ENCODE measurements at places on chromosomes 3 and 15.

GRCh38 chr15:58494567-58494966 lies 62.8 kb downstream of the LIPC start:
- DNase-seq: no peak

- no peak for DNase-seq
Measured at GRCh38 chr3:128560768-128561167, 67.8 kb upstream of the GATA2 start.

- no peak for DNase-seq
Measured at GRCh38 chr15:100049936-100050876, 291.6 kb downstream of the ADAMTS17 start.

DNA sequence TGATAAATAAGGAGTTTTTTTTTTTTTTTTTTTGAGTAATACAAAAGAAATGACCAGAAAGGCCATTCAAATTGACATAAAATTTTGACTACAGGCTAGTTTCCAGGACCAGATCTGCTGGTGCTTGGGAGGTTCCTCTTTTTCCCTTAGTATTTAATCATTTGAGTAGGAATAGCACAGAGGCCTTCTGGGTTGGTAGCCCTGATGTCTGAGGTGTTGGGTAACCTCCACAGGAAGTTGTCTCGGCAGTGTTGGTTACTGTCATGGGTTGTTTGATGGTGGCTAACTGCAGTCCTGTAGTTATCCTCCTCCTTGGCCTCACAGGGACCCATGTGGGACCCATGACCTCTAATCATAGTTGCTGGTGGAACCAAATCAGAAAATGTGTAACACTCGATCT lies 91.1 kb downstream of the USP13 start:
- DNase-seq: no peak

GRCh38 chr3:94066506-94067500 lies 3.9 kb downstream of the NSUN3 start:
- DNase-seq: no peak

DNA sequence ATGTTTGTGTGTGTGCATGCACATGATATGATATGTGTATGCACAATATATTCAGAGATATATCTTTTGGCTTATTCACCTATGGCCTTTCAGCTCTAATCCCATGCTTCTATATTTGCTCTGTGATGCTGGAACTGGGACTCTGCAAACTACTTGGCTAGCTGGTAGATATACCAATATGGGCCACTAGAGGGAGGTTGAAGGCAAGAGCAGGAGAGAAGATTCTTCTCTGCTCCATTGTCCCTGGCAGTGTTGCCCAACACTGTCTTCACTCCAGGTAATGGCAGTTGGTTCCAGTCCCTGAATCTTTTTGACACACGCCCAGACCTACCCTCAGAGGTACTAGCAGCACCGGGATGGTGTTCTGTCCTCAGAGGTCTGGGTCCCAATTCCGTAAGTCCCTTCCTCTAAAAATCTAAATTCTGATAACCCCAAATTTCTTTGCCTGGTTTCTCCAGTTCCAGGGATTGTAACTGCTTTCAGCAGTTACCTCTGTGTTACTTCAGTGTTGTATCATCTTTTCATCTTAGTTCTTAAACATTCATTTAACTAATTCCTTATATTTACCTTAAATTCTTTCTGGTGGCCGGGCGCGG lies 44.7 kb downstream of the GTPBP8 start:
- DNase-seq: peak; percentile 9
